ENCODE measurements at places on chromosomes 1 and 21. TPM values are rescaled to one million over a fixed set of nuclear protein-coding genes. Genes with fewer than 3 reads are reported as not detected.

DNA sequence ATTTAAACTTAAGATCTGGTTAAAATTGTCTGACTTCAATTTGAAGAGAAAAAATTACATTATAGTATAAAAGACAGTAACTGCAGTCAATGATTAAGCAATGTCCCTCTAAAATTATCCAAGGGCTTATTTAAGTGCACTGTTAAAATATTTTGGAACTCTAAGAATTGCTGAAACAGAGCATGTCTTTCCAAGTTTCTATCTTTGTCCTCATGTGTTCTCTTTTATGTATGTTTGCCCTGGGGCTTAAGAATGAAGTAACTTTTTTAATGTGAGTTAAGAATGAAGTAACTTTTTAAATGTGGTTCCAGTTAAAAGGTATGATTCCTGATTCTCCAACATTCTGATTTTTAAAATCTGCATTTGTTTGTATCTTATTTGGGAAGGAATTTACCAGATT is 69.0 kb upstream of the MARK1 start:
- DNase-seq: no peak

DNA sequence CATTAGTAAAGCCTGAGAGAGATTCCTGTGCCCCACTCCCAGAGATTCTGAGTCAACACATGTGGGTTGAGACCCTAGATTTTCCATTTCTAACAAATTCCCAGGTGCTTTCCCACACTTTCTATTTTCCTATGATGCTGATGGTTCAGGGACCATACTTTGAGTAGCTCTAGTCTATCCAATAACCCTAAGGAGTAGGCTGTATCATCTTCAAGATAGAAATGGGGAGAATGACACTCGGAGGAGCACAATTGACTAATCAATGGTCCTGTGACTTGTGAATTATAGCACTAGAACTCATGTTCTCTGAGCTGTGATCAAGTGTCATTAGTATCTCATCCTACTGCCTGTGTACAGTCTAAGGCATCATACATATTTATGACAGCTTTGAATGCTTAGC is 232.9 kb upstream of the B3GALT2 start:
- no peak for DNase-seq

FAM167B gene
- total RNA-seq: 4.8 TPM

- DNase-seq: no peak
These were observed 78.7 kb upstream of the RUNX1 start for GRCh38 chr21:35127851-35128250.

GRCh38 chr1:91777196-91777595 is 108.8 kb downstream of the TGFBR3 start:
- DNase-seq: no peak

UMODL1 gene
- not detected for total RNA-seq

DNA sequence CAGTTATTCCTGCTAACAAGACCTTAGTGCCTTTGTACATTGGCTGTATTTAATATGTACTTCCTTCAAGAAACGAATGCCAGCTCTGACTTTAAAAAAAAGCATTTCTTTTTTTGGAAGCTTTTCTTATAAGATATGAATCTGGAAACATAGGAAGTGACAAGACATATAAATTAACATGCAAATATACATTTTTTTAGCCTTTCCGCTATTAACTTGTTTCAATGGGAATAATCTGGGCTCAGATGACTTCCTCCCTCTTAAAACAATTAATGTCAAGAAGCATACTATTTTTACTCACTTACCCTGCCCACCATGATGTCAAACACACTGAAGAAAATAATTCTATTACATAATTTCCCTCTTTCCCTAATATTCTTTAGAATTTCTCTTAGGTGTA is 1.4 kb downstream of the DENND1B start:
- DNase-seq: no peak
